GM23338 (cell line): ENCODE measurements at places on chromosomes 2 and 18.

DNA sequence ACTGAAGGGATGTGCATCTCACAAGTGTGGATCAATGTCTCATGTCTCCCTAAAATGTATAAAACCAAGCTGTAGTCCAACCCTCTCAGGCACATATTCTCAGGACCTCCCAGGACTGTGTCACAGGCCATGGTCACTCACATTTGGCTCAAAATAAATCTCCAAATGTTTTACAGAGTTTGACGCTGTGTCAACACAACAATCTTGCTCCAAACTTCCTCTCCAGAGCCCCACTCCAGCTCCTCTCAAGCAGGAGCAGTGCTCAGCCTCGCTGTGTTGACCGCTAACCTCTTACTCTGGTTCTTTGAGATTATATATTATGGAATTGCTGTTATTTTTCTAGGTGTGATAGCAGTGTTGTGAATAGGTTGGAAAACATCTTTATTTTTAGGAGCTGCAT is 56.2 kb downstream of the CYP27C1 start:
- H3K4me1 ChIP-seq = no peaks in the 10 kb centered on the region
- no peaks in the 10 kb centered on the region for H3K36me3 ChIP-seq
- H3K27ac ChIP-seq = no peak overlapping the region
- no peak overlapping the region for H3K4me3 ChIP-seq

DNA sequence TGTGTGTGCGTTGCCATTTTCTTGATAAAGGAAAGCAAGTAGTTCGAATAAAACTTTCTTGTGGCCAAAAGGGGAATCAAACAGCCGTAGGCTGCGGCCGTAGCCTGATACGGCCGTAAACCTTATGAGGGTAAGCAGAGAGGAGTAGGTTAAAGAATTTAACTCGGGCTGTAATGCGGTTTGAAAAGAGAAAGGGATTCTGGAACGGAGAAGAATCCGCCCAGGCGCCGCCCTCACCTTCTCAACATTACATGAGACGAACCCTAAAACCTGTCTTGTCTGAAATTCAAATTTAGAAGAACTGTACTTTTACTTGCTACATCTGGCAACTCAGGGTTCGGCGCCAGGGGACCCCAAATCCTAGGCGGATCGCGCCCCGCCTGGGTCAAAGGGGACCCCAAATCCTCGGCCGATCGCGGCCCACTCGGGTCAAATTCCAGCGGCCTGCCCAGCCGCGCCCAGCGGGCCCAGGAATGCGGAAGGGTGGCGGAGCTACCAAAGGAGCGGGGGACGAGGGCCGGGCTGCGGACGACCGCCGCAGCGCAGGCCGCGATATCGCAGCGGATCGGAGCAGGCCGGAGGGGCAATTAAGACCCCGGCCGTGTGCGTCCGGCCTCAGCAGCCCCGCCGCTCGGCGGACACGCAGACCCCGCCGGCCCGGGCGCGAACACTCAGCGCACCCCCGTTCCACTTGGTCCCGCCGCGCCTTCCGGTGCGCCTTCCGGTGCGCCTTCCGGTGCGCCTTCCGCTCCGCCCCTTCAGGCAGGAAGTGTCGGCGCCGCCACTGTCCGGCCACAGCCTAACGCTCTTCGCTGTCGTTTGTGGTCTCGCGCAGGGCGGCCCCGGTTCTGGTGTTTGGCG is at the start of gene MYL12B:
Gene MYL12B (plus strand): TSS at position 761 of the 861 bp plus-strand sequence. CDS start 10,766 bp downstream, outside the sequence.
- H3K4me1 ChIP-seq = peaks cover 14% of the 10 kb centered on the region
- peak within 1 kb of the TSS; percentile 91 for H3K27ac ChIP-seq
- no peaks in the 10 kb centered on the region for H3K27me3 ChIP-seq
- no peaks in the 10 kb centered on the region; the same call in 1 of the 2 replicates for H3K36me3 ChIP-seq
- H3K4me3 ChIP-seq = peak within 1 kb of the TSS; percentile 96

DNA sequence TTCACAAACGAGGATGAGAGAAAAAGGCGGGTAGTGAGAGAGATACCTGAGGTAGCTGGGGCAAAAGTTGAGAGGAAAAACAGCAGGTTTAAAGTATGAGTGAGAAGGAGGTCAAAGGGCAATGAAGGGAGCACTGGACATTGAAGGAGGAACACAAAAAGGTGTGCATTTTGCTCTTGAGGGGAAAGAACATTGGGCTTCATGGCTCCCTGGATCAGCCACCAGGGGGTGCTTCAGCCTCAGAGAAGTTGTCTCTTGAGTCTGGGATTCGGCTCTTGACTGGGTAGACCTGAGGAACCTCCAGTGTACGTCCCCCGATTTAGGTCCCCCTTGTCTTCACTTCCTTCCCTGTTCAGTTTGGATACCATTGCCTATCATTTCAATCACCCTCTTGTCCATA is 128.5 kb downstream of the RAPGEF4 start:
- H3K4me3 ChIP-seq = no peak overlapping the region
- peak; percentile 82 for DNase-seq
- H3K4me1 ChIP-seq = peaks cover 9% of the 10 kb centered on the region; the same call in 1 of the 2 replicates

- H3K36me3 ChIP-seq = no peaks in the 10 kb centered on the region
- H3K27ac ChIP-seq = peak overlapping the region; percentile 22; the same call in 1 of the 2 replicates
- no peak for DNase-seq
- H3K4me3 ChIP-seq = peak overlapping the region; percentile 6; the same call in 1 of the 2 replicates
- no peaks in the 10 kb centered on the region for H3K27me3 ChIP-seq
- peaks cover 41% of the 10 kb centered on the region for H3K4me1 ChIP-seq
Measured at GRCh38 chr2:235541838-235542549, 48.2 kb downstream of the AGAP1 start.

DNA sequence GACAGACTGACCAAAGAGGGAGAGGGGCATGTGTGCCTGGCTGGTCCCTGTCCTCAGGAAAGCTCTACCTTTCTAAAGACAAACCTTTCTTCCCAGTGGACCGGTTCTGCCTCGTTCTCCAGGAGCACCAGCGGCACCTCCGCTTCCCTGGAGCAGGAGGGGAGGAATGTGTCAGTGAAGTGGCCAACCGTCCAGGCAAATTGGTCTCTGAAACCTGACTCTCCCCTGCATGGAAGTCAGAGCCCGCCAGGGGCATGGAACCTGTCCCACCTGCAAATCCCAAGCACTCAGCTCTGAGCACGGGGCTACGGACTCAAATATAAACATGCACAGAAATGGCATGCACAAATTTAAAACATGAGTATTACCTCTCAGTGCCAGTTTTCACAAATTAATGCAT is 62.9 kb downstream of the COL6A3 start:
- H3K4me1 ChIP-seq = no peaks in the 10 kb centered on the region
- H3K4me3 ChIP-seq = no peak overlapping the region
- no peak overlapping the region for H3K27ac ChIP-seq
- no peaks in the 10 kb centered on the region for H3K36me3 ChIP-seq

GRCh38 chr2:241038374-241039180 is 40.2 kb downstream of the SNED1 start:
- no peak for DNase-seq
- H3K27ac ChIP-seq = no peak overlapping the region
- H3K36me3 ChIP-seq = no peaks in the 10 kb centered on the region
- H3K4me3 ChIP-seq = no peak overlapping the region
- H3K4me1 ChIP-seq = peaks cover 8% of the 10 kb centered on the region; the same call in 1 of the 2 replicates
- H3K27me3 ChIP-seq = peaks cover 6% of the 10 kb centered on the region
